ENCODE measurements at places on chromosomes 1 and 21.

DNA sequence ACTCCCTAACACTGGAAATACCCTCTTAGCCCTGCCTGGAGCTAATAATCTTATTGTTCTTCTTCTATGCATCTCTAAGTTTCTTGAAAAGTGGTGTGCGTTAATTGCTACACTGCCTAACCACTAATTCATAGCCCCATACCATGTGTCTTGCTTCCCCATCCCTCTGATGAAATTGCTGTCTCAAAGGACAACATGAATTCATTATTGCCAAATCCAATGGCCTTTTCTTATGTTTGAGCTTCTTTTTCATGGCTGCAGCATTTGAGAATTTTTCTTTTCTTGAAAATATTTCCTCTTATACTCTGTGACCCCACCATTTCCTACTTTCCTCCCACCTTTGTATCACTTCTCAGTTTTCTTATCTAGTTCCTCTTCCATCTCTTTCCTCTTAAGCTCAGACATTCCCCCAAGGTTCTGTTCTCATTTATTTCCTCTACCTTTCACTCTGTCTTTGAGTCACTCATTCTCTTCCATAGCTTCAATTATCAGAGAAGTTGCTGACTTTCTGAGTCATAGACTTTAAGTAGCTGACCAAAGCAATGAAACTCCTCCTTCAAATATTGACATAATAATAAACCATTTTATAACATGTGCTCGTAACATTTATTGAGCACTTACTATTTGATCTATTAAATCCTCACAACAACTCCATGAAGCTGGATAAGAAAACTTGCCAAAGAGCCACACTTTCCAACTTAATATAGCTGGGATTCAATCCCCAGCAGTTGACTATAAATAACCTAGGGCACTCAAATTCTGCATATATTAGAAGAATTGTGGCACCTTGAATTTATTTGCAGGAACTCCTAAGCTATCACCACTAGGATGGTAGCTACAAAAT lies 35.5 kb upstream of the ATP6V1G3 start:
- DNase-seq = no peak

DNA sequence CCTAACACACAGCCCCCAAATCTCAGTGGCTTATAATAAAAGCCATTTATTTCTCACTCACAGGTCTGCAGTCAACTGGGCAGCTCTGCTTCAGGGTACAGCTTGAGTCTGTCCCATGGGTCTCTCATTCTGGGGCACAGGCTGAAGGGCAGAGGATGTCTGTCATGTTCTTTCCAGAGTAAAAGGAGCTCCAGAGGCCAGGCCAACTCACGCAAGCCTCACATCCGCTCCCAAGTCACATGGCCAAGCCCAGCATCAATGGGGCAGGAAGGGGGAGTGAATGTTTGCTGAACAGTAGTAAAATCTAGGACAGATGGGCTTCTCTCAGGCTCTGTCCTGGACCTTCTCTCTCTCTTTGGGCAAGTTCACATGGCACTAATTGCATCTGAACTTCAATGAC lies 7.1 kb upstream of the SSBP3 start:
- DNase-seq = peak; percentile 60

GRCh38 chr1:152110860-152111514 lies 4.3 kb downstream of the TCHH start:
- DNase-seq = peak; percentile 11

GRCh38 chr1:47781171-47781959 lies 215.8 kb downstream of the TRABD2B start:
- DNase-seq = no peak

GRCh38 chr1:25746299-25747045 lies 53.5 kb upstream of the SELENON start:
- DNase-seq = no peak

GRCh38 chr1:100400404-100400803 lies 48.1 kb downstream of the CDC14A start:
- DNase-seq = no peak

DNA sequence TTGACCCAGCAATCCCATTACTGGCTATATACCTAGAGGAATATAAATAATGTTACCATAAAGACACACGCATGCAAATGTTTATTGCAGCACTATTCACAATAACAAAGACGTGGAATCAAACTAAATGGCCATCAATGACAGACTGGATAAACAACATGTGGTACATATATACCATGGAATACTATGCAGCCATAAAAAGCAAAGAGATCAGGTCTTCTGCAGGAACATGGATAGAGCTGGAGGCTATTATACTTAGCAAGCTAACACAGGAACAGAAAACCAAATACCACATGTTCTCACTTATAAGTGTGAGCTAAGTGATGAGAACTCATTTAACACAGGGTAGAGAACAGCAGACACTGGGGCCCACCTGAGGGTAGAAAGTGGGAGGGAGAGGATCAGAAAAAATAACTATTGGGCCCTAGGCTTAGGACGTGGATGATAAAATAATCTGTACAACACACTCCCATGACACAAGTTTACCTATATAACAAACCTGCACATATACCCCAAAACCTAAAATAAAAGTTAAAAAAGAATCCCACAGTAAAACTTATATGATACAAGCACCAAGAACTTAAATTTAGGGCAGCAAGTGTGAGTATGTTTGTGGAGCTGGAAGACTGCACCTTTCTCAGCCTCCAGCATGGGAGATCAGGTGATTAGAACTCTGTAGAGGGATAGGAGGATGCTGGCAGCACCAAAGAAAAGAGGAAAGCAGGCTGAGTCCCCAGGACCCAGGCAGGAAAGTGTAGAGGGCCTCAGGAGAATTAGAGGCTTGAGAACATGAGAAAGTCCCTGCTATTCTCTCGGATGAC lies 320.8 kb upstream of the USP24 start:
- no peak for DNase-seq

DNA sequence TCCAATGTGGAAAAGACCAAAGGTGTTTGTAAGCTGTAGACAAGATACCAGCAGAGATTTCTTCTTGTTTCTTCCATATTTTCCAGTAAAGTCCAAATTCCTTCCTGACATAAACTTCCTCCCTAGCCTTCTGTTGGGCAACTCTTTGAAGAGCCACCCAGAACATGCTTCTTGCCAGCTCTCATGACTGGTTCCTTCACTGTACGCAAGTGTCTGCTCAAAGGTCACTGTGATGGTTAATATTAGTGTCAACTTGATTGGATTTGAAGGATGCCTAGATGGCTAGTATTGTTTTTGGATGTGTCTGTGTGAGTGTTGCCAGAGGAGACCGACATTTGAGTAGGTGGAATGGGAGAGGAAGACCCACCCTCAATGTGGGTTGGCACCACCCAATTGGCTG lies 416.6 kb upstream of the RUNX1 start:
- no peak for DNase-seq

DNA sequence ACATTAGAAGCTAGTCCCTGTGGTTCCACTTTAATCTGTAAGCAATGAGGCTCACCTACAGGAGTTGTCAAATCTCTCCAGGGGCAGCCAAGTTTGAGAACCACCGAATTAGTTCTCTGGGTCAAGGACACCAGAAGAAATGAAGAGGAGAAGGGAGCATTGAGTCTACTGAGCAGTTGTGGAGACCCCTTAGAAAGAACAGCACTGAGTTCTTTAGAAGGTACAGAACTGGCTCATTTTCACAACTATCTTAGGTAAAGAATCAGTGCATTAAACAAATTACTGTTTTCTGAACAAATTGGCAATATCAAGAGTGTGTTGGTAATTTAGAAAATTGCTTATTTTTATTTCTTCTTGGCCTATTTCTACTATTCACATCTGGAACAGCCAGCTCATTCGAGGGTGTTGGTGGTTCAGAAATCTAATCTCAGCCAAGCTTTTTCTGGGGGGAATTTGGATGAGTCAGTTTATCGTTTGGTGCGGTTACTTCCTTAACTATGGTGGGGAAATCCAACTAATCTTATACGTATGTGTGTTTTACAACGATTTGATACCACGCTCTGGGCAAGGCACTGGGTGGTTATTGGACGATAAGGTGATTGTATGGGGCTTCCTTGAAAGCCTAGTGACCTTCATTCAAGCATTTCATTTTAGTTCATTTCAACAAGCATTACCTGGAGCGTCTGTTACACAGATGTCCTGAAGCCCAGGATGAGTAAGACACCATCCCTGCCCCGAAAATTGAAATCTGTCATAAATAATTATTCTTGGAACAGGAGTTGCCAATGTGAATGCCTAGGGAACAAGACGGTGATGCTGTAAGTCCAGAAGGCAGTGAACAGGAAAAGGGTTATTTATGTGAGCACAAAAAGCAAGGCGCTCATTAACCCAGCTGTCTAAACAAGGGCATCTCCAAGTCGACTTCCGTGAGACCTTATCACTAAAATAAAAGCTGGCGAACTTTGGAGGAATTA lies 52.0 kb upstream of the TMPRSS2 start:
- no peak for DNase-seq

DNA sequence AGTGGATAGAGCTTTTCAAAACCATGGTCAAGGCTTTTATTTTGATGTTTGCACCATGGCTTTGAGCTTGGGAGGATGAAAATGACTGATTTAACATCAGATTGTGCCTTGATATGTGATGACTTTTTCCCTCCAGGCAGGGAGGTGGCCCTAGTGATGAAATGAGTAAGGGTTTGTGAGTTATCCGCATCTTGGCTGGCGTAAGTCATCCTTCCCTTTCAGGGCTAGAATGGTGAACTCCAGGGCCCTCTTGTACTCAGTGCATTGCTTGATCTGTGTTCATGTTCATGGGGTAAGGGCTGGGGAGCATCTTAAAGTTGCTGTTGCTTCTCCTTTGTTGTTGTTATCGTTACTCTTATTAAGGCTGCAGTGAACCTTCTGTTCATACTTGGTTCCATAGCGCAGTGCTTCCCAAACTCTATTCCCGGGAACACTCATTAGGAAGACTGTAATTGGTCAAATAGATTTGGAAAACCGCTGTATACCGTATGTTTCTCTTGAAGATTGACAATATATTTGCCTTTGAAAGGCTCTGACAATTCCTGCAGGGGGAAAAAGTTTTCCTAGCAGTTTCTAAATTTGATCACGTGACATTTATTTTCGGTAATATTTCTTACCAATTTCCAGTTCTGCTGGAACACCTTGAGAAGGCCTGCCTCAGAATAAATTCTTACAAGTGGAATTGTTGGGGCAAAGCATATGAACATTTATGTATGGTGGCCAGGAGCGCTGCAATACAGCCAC lies 23.1 kb downstream of the GPR137B start:
- no peak for DNase-seq

- DNase-seq = no peak
Measured at GRCh38 chr1:248788327-248788726, 32.8 kb upstream of the LYPD8 start.

- DNase-seq = no peak
Measured at GRCh38 chr1:81937791-81938450, 137.2 kb downstream of the ADGRL2 start.

DNA sequence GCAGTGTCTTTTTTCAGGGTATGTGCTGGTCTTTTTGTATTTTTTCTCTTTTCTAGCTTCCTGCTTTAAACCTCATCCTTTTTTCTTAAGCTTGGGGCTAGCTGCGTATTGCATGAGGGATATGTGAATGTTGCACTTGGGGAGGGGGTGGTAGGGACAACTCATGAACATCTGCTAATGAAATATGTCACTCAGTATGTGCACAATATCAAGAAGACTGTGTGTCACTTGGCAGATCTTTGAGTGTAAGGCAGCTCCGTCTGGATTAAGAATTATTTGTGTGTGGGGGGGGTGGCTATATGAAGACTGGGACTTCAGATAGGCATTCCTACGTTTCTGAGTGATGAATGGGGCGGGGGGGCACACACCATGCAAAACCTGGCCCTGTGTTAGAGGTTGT lies 170.4 kb upstream of the CACNA1E start:
- DNase-seq = no peak

- DNase-seq = no peak
Measured at GRCh38 chr1:46021046-46021996, 111.1 kb downstream of the PIK3R3 start.

DNA sequence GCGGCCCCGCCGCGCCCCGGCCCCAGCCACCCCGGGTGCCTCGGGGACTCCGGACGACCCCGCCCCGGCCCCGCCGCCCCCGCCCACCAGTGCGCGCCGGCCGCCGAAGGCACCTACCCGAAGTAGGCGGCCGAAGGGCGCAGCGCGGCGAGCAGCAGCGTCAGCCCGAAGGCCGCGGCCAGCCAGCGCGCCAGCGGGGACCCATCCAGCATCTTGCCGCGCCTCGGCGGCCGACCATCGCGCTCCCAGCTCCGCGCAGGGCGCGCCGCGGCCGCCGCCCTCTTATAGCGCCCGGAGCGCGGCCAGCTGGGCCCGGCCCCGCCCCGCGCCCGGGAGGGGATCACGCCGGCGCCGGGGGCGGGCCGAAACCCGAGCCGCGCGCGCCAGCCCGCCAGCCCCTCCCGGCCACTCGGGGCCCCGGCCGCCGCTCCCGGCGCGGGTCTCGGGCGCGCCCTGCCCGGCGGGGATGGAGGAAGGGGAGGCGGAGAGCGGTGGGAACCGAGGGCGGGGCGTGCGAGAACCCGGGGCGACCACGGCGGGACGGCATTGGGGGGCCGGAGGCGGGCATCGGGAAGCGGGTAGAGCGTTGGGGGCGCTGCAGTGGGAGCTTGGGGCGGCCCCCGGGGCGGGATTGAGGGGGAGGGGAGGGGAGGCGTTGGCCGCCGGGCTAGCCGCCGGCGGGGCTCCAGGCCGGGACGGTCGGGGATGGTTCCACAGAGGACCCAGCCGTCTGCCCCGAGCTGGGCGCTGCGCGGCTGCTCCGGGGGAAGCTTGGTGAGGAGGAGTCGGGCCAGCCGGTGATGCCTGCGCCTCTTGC lies at the start of gene WNT9A:
Gene WNT9A (minus strand): TSS at position 257 of the 817 bp plus-strand sequence. CDS start 45 bp downstream, at position 212.
- peak; percentile 56 for DNase-seq
